ENCODE measurements at places on chromosomes 7 and 10.

DNA sequence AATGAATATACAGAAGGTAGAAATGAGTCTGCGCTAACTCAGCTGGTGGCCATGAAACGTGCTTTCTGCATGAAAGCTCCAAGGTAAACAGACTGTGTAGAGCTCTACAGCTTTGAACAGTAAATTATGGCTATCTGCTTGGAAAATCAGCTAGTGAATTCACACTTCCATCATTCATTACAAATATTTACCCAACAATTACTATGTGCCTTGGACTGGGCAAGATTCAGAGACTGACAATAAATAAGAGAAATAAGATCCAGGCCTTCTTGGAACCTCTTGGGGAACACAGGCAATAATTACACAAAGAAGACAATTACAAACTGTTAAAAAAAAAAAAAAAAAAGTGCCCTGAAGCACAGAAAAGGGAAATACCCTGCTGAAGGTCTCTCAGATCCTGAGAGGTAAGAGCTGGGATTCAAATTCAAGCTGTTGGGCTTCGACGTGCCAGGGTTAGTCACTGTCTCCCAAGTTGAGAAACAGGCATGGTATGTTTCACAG lies 15.8 kb downstream of the TSPAN12 start:
- DNase-seq = no peak

DNA sequence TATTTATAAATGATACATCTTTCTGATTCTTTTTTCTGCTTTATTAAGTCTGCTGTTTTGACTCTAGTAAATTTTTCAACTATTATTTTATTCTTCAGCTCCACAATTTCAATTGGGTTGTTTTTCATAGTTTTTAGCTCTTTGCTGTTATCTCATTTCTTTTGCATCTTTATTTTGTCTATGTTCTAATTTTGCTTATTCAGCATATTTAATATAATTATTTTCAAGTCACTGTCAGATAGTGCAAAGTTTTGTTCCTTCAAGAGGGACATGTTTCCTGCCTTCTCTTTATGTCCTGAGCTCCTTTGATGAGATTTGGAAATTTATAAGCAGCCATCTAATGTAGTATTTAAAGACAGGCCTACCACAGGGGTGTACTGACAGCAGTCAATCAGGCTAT lies 131.5 kb upstream of the ZNF722 start:
- no peak for DNase-seq

DNA sequence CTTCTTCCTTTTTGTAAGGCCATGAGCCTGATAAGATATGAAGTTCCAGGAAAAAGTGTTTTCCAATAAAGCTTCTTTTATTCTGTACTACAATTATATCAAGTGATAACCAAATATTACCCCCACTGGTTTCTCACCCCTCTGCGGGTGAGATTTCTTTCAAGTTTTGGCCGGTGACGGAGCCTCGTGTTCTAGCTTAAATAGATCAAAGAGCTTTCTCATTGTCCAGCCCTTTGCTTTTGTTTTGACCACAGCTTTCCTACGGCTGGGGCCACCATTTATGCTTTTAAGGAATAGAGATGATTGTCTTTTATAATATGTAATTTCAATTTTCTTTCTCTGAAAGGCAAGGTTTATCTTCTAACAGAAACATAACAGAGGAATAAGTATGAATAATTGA lies 196.7 kb upstream of the MTPN start:
- DNase-seq = no peak

- DNase-seq = no peak
These were observed 283.0 kb upstream of the AOAH start for GRCh38 chr7:37007268-37007667.

- DNase-seq = no peak
These were observed 420.4 kb downstream of the DNAJB6 start for GRCh38 chr7:157757211-157757610.

GRCh38 chr7:26649388-26649787 lies 215.0 kb downstream of the SKAP2 start:
- DNase-seq = no peak

- no peak for DNase-seq
These were observed 7.2 kb downstream of the PRSS58 start for GRCh38 chr7:142250705-142251104.

DNA sequence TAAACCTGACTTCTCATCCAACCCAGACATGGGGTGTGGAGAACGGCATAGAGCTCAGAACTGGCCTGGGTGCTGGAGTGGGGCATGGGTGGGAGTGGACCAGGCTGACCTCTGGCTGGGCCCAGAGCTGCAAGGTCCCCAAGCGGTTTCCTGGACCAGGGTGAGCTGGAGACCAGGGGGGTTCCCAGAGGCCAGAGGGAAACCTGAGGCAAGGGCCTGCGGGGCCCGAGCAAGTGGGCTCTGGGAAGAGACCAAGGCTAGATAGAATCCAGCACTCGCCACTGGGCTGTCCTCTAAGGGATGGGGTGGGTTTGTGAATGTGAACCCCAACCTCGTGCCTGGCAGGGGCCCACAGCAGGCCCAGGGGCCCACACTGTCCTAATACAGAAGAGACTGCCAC lies 39.4 kb upstream of the RET start:
- no peak for DNase-seq

- no peak for DNase-seq
These were observed 227.7 kb upstream of the TEX47 start for GRCh38 chr7:89023206-89023605.
